ENCODE measurements at places on chromosomes 3 and 15. TPM values are rescaled to one million over a fixed set of nuclear protein-coding genes. Genes with fewer than 3 reads are reported as not detected.

The TICRR gene
- total RNA-seq, result 0.44 TPM

The STAC gene
- 0.14 TPM for total RNA-seq

The GNAI2 gene
- 400 TPM for total RNA-seq

The SPATA12 gene
- not detected for total RNA-seq

The SLCO2A1 gene
- 1.6 TPM for total RNA-seq

The CCDC33 gene
- 4.0 TPM for total RNA-seq

The SLC9A9 gene
- 8.8 TPM for total RNA-seq

The HIGD2B gene
- total RNA-seq, result not detected

The NTRK3 gene
- total RNA-seq, result 0.44 TPM

The ILDR1 gene
- total RNA-seq, result not detected

The DNASE1L3 gene
- total RNA-seq, result not detected

The EPHB3 gene
- total RNA-seq, result 2.6 TPM

The ATP13A5 gene
- not detected for total RNA-seq

The GOLGA8S gene
- total RNA-seq, result not detected

The NEK11 gene
- 5.9 TPM for total RNA-seq

The PRKAR2A gene
- 35.5 TPM for total RNA-seq

The ANKRD34C gene
- not detected for total RNA-seq

The ERICH6 gene
- total RNA-seq, result 0.14 TPM

Measured in placental pericyte (primary cell).